ENCODE measurements at places on chromosomes 5 and 9.

GRCh38 chr5:25863811-25864210 is 1174.6 kb downstream of the CDH9 start:
- DNase-seq, result no peak

- DNase-seq, result no peak
Measured at GRCh38 chr5:173499471-173500212, 116.8 kb downstream of the BOD1 start.

- no peak for DNase-seq
Measured at GRCh38 chr9:121266906-121267650, 884 bp upstream of the GSN start.

DNA sequence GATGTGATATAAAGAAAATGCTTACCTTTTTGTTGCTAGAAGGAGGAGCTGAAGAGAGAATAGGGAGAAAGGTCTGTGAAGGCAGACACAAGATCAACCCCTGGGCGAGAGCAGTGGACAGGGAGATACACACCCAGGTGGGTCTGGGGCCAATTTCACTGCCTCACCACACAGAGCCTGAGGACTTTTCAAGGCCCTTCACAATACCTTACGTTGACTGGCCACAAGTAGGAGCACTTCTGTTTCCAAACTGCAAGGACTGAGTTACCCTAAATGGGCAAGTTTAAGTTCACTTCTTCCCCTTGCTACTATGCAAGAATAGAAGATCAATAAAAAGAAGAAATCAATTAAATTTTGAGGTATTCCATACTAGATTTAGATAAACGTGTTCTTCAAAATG is 174.5 kb upstream of the SLC12A2 start:
- peak; percentile 55 for DNase-seq

- peak; percentile 20 for DNase-seq
Measured at GRCh38 chr5:61631438-61631941, 299.4 kb downstream of the ZSWIM6 start.

DNA sequence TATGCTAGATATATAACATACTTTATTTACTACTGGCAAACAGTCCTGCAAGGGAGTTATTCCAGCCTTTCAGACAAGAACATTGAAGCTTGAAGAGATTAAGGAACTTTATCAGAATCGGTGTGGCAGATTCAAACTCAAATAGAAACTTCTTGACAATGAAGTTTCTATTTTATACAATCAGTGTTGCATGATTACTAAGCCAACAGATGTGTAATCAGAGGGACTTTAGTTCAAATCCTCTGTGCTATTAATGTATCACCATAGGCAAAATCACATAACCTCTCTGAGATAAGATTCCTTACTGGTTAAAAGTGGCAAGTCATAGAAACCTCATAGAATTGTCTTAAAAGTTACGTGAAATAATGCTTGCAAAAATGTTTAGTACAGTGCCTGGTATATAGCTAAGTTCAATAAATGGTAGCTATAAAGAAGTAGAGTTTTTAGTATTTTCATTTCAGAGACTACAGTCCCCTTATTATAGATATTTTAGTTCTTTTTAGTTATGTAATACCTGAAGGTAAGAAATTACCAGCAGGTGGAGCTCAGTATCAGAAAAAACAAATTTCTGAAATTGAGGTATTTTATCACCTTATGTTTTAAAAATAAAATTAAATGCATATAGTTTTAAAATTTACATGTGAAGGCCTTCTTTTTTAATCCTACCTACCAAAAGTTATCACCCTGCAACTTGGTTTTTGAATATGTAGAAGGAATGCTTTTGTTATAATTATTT is 172.1 kb downstream of the FER start:
- DNase-seq, result no peak

DNA sequence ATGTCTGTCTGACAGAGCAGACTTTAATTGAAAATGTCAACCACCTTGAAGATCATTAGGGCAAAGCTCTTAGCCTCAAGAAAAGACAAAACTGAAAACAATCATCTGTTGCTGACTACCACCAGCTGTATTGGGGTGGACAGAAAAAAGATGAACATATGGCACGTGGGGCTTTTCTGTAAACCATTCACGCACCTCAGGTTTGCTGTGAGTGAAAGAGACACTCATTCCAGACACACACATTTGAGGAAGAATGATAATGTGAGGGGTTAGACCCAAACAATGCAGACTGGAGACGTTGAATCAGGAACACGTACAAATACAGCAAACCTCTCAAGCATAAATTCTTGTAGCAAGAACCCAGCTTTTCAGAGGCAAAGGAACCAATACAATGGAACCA is 158.7 kb downstream of the EBF1 start:
- DNase-seq, result no peak

- no peak for DNase-seq
Measured at GRCh38 chr5:35483191-35483590, 134.5 kb upstream of the SPEF2 start.

DNA sequence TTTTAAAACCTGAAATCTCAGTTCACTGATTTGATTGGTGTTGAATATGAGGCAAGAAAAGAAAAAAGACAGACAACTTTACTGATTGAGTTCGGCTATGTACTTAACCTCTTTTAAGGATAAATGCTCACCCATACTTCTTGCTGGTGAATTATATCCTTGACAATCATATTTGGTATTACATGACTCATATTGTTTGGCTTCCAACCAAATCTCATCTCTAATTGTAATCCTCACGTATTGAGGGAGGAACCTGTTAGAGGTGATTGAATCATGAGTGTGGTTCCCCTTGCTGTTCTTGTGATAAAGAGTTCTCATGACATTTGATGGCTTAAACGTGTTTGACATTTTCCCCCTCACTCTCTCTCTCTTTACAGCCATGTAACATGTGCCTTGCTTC is 255.6 kb upstream of the IZUMO3 start:
- DNase-seq, result no peak

GRCh38 chr5:121138495-121138907 is 674.4 kb downstream of the PRR16 start:
- DNase-seq, result no peak

- no peak for DNase-seq
Measured at GRCh38 chr5:14118551-14119320, 24.4 kb upstream of the TRIO start.

GRCh38 chr9:69195668-69196067 is 21.6 kb downstream of the TJP2 start:
- DNase-seq, result no peak

- DNase-seq, result no peak
Measured at GRCh38 chr9:109604131-109604530, 106.0 kb upstream of the PTPN3 start.

DNA sequence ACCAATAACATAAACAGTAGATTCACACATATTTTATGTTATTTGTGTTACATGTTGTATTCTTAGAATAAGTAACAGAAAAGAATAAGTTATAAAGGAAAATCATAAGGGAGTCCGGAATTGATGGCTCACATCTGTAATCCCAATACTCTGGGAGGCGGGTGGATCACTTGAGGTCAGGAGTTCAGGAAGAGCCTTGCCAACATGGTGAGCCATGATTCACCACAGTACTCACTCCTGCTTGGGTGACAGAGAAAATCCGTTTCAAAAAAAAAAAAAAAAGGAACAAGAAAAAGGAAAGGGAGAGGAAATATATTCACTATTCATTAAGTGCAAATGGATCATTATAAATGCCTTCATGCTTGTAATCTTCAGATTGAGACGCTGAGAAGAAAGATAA is 533.3 kb upstream of the CDH9 start:
- no peak for DNase-seq

- no peak for DNase-seq
Measured at GRCh38 chr9:14531341-14532269, 161.6 kb downstream of the ZDHHC21 start.
